NCI-H446 (cell line): ENCODE measurements at places on chromosomes 16 and 17.

DNA sequence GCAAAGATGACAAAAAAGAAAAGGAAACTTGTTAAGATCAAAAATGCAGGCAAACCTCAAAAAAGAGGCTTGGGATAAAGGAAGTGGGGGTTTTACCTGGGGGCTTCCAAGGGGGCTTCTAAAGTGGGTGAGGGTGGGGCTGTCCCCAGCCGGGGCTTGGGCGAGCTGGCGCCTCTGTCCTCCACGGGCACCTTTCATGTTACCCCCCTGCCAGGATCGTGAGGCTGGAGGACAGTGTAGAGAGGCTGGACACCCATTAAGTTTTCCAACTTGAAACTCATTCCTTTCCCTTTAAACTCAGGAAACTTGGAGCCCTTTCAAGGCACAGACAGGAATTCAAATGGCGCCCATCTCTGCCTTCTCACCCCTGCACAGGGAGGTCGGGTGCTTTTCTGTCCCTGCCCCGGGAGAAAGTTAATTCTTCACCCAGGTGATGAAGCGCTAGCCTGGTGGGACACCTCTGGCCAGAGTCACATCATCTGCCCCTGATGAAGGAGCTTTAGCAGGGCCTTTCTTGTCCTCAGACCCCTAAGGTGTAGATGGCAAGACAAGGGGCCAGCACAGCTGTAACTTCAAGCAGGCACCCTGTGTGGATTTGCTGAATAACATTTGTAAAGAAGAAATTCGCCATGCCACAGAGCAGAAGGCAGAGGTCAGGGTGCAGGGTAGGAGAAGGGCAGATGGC is 87.3 kb downstream of the C16orf78 start:
- no peak for DNase-seq

DNA sequence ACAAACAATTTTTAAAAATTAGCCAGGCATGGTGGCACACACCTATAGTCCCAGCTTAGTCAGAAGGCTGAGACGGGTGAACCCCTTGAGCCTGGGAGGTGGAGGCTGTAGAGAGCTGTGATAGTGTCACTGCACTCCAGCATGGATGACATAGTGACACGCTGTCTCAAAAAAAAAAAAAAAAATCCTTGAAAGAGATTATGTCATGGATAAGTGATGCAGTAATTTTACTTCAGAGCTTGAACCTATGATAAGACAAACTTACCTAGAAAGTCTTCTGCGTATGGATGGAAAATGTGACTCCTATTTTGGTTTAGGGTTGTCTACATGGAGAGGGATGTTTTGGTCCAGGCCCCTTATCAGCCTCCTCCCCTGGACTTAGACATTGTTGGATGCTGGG is 51.8 kb downstream of the ELAC2 start:
- no peak for DNase-seq

DNA sequence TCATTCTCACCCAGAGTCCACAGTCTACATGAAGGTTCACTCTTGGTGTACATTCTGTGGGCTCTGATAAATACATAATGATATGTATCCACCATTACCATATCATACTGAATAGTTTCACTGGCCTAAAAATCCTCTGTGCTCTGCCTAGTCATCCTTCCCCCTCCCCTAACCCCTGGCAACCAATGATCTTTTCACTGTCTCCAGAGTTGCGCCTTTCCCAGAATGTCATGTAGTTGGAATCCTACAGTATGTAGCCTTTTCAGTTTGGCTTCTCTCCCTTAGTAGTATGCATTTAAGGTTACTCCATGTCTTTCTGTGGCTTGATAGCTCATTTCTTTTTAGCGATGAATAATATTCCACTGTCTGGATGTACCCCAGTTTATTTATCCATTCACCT is 101.3 kb downstream of the NOG start:
- no peak for DNase-seq

- no peak for DNase-seq
Observed at GRCh38 chr17:17851103-17852002, 14.6 kb upstream of the SREBF1 start.

DNA sequence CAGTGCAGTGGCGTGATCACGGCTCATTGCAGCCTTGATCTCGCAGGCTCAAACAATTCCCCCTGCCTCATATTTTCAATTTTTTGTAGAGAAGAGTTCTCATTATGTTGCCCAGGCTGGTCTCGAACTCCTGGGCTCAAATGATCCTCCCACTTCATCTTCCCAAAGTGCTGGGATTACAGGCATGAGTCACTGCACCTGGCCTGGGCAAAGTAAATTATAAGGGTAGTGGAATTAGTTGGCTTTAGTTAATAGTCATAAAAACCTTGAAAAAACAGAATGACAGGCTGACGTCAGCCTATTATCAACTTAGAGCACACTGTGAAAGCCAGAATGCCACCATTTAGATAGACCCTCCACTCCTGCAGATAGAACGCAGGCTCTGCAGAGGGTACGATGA is 43.5 kb upstream of the B4GALNT2 start:
- DNase-seq, result no peak

GRCh38 chr16:30786115-30786935 is 680 bp downstream of the ZNF629 start:
- DNase-seq, result no peak

- DNase-seq, result no peak
Observed at GRCh38 chr16:85823328-85823920, 23.9 kb downstream of the COX4I1 start.

- no peak for DNase-seq
Observed at GRCh38 chr17:80961541-80962330, 29.9 kb upstream of the CHMP6 start.

- no peak for DNase-seq
Observed at GRCh38 chr17:74408262-74408661, 23.6 kb upstream of the GPRC5C start.

DNA sequence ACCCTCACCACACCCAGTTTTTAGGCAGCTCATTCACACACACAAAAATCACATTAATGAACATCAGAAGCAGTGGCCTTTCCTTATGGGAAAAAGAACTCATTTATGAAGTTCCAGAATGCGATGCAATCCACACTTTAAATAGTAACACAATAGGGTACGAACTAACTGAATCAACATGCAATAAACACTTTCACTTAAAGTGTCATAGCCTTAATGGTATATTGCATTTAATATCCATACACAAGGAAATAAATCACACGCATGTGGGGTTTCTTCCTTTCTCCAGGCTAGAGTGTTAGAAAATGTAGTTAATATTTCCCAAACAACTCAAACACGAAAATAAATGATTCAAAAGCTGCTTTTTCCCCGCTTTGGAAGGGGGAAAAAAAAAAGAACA is 19.7 kb downstream of the ADCY9 start:
- no peak for DNase-seq

DNA sequence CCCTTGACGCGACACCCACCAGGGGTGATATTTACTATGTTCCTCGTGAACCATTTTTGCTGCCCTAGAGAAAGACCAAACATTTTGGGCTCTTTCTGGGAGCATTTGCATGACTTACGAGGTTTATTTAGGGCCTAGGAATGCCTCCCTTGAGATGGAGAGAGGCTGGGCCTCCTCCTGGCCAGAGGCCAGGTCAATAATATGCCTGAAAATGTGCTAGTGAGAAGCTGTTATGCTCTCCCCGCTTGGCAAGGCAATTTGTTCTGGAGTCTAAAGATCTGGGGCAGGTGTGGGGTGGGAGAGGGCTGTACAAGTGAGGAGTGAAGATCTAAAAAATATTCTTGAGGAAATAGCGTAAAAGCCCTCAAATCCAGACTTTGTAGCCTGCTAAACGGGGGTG is 587.3 kb upstream of the CDH5 start:
- DNase-seq, result no peak

- DNase-seq, result no peak
Observed at GRCh38 chr17:13415871-13416416, 185.8 kb downstream of the HS3ST3A1 start.

DNA sequence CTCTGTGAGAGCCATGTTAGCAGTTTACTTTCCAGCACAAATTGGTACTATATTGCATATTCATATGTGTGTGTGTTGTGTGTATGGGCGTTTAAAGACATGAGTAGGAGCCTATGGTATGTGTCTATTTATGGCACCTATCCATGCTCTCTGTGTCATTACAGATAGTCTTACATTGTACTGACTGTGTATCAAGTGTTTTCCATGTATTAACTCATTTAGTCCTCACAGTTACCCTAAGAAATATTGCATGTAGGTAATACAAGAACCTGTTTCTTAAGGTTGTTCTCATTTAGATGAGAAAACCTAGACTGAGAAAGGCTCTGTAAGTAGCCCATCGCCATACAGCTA is 1.6 kb downstream of the ALG1 start:
- no peak for DNase-seq

DNA sequence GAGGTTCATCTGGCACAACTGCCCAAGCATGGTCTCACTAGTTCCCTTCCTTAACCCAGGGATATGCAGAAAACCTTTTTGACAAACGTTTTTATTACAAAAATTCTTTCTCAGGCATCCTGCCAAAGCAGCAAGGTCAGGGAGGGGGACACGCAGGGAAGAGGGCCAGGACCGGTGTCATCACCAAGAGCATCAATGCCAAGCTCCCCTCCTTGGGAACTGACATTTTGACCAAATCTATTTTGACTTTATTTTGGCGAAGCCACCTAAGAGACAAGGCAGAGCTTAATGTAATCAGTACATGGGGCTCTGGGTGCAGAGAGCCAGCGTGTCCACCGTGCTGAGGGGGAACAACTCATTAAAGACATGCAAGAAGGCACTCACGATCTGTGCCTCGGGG is 265.2 kb downstream of the CBLN1 start:
- peak; percentile 13 for DNase-seq

GRCh38 chr16:85757341-85757822 is 6.5 kb upstream of the C16orf74 start:
- DNase-seq, result no peak

- DNase-seq, result no peak
Observed at GRCh38 chr17:65013613-65014391, 42.7 kb downstream of the GNA13 start.

DNA sequence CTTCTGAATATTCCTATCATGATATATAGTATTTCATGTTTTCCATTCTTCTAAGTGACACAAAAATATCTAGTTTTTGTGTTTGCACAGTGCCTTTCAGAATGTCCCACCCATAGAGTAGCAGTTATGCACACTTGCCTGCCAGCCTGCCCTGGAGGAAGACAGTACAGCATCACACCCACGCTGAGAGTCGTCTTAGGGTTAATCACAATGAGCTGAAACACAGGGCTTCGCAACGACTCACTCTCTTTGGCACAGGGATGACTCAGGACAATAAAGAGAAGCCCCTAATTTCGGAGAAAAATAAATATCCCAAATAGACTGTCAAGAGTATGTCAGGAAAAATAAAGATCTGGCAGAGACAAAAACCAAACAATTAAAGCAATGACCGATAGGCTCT is 11.6 kb upstream of the NDUFAB1 start:
- no peak for DNase-seq

DNA sequence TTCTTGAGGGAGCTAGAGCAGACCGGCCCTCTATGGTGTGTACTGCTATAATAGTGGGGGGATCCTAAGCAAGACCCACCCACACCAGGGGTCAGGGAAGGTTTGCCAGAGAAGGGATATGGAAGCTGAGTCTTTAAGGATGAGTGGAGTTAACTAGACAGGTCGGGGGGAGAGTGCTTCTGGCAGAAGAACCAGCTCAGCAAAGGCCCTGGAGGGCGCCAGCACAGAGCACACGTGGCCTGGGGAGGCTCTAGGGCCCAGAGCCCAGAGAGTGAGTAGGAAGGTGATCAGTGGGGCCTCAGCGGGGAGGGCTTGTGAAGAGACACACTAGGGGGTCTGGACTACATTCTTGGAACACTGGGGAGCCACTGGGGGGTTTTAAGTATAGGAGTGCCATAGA is 21.1 kb downstream of the NGFR start:
- DNase-seq, result peak; percentile 12

GRCh38 chr16:84648595-84649510 is 542 bp downstream of the KLHL36 start:
- DNase-seq, result no peak

- peak; percentile 16 for DNase-seq
Observed at GRCh38 chr16:70746040-70746707, 54.8 kb downstream of the VAC14 start.

DNA sequence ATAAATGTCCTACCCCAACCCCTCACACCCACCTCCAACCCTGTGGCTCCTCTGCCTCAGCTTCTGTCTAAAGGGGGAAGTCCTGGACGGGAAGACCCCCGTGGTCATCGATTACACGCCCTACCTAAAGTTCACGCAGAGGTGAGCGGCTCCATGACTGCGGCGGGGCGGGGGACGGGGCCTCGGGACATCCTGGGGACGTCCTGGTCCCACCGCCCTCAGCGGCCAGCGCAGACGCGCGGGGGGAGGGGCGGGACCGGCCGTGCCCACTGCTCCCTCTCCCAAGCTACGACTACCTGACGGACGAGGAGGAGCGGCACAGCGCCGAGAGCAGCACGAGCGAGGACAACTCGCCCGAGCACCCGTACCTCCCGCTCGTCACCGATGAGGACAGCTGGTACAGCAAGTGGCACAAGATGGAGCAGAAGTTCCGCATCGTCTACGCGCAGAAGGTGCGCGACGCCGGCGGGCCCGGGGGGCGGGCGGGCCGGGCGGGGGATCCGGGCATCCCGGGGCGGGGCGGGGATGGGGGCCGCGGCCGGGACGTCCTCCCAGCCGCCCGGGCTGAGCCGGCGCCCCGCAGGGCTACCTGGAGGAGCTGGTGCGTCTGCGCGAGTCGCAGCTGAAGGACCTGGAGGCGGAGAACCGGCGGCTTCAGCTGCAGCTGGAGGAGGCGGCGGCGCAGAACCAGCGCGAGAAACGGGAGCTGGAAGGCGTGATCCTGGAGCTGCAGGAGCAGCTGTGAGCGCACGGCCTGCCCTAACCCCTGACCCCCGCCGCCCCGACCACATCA is 6.7 kb downstream of the RUNDC3A start:
- no peak for DNase-seq

DNA sequence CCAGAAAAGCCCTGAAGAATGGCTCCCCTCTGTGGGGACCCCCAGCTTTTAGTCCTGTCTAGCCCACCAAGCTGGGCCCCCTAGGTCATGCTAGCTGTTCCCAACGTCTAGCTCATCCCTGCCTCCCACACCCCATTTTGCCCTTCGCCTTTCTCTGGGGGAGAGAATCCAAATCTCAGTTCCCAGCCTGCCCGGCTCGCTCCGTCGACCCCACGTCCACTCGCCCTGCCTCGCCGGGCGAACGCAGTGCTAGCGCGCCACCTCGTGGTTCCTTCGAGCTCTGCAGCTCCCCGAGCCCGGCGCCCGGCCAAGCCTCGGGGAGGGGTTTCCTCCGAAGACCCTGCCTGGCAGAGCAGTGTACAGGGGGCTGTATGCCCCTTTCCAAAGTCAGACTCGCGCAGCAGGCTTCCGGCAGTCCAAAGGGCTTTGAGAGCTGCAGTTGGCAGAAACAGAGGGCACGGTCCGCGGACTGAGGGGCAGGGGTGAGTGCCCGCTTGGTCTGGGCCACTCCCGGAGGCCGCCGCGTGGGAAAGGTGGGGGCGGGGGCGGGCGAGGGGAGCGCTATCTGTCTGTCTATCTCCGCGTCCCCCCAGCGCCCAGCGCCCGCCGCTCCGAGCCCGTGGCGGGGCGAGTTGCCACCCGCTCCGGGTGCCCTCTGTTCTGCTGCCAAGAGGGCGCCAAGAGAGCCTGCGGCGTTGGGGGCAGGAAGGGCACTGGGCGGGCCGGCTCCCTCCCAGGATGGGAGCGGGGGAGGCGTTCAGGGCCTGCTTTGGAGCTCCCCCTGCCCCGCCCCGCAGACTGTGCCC is 1.7 kb upstream of the DLX3 start:
- peak; percentile 65 for DNase-seq

GRCh38 chr16:84026606-84027005 is 16.0 kb downstream of the SLC38A8 start:
- DNase-seq, result no peak

- DNase-seq, result no peak
Observed at GRCh38 chr17:78595135-78595810, 18.1 kb upstream of the DNAH17 start.
